Activated gamma-delta T cell treated with Interleukin-2 at 50 U/mL for 16 hours (primary cell): ENCODE measurements at places on chromosomes 13 and 19.

- DNase-seq = no peak
These were observed 7.4 kb downstream of the DBP start for GRCh38 chr19:48629599-48630295.

- no peak for DNase-seq
These were observed 11.1 kb downstream of the FTL start for GRCh38 chr19:48975947-48976847.

DNA sequence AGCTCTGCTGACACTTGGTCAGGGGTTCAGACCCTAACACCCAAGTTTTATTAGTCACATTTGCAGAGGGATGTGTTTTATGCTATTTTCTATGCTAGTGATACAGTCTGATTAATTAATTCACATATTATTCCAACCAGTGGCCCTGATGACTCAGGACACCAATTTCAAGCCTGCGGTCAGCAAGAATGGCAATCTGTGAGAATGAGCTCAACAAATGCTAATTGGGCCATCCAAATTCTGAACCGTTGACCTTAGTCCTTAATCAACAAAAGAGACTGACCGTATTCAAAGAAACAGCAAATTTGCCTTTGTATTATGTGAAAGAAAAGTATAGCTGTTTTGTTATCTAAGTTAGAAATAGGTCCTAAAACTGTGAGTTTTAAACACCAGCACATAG lies 9.6 kb upstream of the KL start:
- DNase-seq = no peak

GRCh38 chr19:44723952-44724319 lies 24.6 kb upstream of the BCL3 start:
- peak; percentile 71 for DNase-seq

DNA sequence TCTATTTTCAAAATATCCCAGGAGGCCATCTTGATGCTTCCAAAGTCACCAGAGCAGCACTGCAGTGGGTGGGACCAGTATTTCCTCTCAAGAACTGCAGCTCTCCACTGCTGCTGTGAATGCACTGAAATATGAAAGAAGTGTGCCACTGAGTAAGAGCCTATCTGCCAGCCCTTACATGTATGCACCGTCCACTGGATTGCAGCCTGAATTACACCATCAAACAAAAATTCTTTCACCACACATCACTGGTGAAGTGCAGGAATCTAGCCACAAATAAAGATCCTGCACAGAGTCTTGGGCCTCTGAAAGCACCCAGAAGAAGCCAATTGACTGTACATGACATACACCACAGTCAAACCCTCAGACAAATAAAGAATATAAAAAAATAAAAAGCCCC lies 249.0 kb downstream of the LHFPL6 start:
- DNase-seq = no peak

DNA sequence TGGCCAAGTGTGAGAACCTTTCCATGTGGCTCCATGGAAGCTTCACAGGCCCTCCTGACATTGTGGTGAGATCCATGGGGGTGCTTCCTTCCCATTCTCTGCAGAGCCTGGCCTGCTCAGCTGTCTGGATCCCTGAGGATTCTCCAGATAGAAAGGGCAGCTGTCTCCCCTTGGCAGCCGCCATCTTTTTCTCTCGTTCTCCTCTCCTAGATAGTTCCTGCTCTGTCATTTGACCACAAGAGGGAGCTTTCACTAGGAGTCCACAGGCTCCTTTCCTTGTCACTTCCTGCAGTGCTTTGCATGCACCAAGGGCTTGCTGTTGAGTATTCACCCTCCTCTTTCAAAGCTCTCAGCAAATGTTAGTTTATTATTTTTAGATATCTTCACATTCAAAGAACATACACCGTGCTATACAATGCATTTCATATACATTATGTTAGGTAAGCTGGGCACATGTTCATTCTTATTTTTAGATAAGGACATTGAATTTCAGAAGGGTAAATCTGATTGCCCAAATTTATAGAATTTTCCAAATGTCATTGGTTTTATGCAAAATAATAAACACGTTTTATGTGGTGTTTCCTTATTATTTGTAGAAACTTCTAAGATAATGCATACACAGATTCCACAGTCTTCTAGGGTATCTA lies 133.2 kb downstream of the FRY start:
- no peak for DNase-seq

- no peak for DNase-seq
These were observed 114.9 kb downstream of the ESD start for GRCh38 chr13:46682015-46682414.
